Effector memory CD8-positive, alpha-beta T cell (primary cell): ENCODE measurements at places on chromosomes 7 and 10.

DNA sequence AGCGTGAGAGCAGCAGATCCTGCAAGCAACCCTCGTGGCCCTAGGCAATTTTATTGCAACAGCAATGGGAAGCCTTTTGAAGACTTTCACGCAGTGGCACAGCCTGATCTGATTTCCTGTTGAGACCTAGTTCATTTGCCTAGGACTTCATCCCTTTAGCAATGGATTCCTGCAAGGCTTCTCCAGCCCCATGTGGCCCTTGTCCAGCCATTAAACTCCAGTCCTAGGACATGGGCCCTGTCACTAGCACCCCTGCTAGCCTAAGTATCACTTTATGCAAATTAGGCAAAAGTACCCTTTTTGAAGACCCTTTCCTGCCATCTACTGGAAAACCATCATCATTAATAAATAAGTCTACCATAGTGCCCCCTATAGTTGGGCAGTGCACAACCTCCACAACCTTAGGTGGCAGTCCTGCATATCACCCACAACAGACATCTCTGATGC, 379.4 kb downstream of the GALNT17 start:
- DNase-seq, result no peak

GRCh38 chr10:75620356-75620755, 188.9 kb downstream of the LRMDA start:
- DNase-seq, result no peak

DNA sequence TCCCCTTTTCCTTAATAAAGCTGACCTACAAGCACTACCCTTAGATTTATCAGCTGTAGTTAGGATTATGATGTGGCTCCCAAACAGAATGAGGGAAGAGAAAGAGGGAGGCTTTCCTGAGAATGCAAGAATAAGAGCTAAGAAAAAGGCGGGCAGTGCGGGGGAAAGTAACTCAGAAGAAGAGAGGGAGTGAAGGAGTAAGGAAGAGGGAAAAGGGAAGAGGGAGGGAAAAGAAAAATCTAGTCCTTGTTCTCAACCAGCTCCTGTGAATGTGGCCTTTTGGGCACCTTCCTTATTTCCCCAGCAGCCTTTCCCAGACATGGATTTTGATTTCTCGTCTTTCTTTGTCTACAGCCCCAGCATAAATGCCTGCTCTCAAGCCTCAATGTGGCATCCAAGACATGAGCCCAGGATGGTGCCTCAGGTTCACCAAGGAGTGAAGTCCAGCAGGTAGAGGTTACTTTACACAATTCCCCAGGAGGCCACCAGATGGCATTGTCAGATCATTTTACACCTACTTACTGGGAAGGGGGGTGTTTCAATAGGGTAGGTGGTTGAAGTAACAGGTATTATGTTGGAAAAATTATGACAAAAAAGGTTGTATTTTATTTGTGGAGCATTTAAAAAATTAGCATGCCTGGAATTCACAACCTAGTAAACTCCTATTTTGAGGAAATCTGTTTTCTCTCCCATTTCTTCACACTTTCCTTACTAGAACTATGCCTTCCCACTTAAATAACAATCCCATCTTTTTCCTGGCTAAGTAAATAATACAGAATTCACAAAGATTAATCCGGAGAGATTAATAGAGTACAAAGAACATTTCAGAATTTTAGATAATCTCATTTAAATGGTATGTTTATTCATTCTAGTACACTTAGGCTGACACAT, 106.5 kb downstream of the HTR7 start:
- peak; percentile 15 for DNase-seq

GRCh38 chr10:126561921-126562680, 108.4 kb downstream of the C10orf90 start:
- DNase-seq, result no peak

DNA sequence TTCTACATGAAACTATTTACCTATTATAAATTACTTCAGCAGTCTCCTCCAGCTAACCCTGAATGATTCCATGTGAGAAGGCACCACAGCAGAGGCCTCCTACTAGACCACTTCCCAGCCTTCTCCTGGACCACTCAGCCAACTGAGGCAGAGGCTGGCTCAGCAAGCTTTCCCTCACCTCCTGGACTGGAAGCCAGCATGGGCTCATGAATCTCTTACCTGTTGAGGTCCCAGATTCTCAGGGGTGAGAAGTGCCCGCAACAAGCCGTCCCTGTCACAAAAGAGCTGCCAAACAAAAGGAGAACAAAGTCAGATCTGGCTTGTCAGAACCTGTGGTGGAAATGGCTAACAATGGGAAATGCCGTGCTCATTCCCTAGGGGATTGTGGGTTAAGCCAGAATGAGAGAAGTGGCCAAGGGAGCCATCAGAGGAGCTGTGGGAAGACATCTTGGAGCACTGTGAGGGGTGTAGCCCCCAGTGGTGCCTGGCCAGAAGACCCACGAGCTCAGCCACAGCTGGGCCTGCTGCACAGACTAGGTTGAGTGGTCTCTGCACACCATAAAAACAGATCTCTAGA, 36.5 kb downstream of the DPCD start:
- no peak for DNase-seq

GRCh38 chr7:118369987-118370386, 145.5 kb downstream of the ANKRD7 start:
- DNase-seq, result no peak

- DNase-seq, result no peak
These were observed 54.3 kb downstream of the ARHGAP21 start for GRCh38 chr10:24669285-24669852.

DNA sequence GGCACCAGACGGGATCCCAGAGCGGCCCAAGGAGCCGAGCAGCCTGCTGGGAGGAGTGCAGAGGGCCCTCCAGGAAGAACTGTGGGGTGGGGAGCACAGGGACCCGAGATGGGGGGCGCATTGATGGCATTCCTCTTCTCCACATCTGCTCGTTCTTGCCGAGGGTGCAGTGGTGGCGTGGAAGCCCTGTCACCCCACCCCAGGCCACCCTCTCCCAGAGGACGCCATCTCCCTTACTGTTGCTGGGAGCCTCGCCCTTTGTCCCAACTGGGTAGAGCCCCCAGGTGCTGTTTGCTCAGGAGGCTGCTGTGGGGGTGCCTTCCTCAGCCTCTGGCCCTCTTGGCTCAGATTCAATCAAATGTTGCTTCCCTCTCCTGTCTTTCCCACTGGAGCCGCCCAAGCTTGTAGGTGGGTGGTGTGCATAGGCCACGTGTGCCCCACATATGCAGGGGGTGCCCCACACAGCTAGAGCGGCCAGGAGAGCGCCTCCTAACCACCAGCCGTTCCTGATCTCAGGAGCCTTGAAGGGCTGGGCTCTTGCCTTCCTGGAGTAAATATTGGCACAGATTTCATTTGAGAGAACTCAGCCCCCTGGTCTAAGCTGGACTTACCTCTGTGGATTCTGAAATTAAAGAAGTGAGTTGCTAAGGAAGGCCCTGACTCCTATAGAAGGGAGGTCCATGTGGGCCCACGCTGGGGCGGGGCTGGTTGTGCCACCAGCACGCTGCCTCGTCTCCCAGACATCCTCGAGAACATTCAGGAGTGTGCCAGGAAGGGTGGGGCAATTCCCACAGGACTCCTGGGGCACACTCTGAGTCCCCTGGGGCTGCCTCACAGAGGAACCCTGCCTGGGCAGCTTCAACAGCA, 39.2 kb downstream of the ZNF467 start:
- no peak for DNase-seq

- no peak for DNase-seq
These were observed 30.1 kb upstream of the CDHR3 start for GRCh38 chr7:105932835-105933477.

- no peak for DNase-seq
These were observed 59.7 kb upstream of the ADRA2A start for GRCh38 chr10:111017098-111017497.

GRCh38 chr7:4201566-4201965, 480.5 kb upstream of the FOXK1 start:
- no peak for DNase-seq

GRCh38 chr7:14170872-14171271, 181.4 kb upstream of the ETV1 start:
- DNase-seq, result no peak

- DNase-seq, result no peak
These were observed 80.6 kb upstream of the OIT3 start for GRCh38 chr10:72812753-72813430.

DNA sequence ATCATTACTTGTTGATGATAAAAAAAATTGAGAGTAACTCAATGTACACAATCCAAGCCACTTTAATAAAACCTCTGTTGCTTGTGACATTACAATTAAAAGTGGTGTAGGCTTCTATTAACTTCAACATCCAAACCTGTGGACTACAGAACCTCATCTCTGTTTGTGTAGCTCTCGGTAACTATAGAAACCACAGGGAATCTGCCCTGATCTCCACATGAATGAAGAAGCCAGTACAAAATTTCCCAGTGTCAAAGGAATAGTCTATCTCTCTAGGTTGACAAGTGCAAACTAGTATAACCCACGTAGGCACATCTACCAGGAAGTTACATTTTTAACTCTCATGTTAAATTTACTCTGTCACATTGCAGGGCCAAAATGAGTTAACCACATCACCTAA, 204.3 kb downstream of the CHCHD3 start:
- DNase-seq, result no peak

- no peak for DNase-seq
These were observed 43.1 kb downstream of the ARID5B start for GRCh38 chr10:61944410-61945147.

GRCh38 chr10:109280837-109281236, 642.5 kb downstream of the XPNPEP1 start:
- DNase-seq, result no peak

GRCh38 chr7:158239290-158239981, 348.2 kb downstream of the PTPRN2 start:
- DNase-seq, result no peak

DNA sequence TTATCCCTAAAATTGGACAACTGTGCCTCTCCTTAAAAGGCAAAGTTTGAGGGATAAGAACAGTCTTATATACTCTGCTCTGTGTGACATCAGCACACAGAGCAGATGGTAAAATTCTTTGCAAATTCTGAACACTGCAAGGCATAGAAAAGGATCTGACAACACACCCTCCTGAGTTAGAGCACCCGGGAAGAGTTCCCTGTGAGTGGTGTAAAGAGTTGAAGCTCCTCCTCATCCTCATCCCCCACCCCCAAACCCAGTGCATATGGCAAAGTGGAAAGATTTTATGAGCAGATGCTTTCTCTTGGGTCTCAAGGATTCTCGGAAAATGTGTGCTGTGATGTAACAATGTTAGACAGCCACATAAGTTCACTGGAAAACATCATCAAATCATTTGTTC, 40.0 kb upstream of the DGKI start:
- no peak for DNase-seq

GRCh38 chr7:72494807-72495206, 82.7 kb upstream of the CALN1 start:
- DNase-seq, result no peak

DNA sequence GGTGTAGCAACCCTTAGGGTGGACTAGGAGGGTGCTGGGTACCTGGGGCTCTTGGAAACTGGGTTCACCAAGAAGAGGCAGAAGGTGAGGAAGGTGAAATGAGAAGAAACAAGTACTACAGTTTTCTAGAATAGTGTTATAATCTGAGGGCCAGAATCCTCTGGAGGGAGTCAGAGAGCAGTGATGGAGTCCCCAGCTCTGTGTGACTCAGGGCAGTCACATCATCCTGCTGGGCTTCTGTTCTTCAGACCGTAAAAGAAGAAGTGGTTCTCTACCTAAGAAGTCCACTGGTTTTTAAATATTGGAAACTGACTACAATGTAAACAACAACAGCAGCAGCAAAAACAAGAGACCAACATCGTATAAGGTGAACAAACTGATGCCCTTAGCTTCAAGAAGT, 197.3 kb downstream of the PRPF18 start:
- DNase-seq, result no peak

- DNase-seq, result no peak
These were observed 737.1 kb upstream of the ZWINT start for GRCh38 chr10:57098146-57098545.

DNA sequence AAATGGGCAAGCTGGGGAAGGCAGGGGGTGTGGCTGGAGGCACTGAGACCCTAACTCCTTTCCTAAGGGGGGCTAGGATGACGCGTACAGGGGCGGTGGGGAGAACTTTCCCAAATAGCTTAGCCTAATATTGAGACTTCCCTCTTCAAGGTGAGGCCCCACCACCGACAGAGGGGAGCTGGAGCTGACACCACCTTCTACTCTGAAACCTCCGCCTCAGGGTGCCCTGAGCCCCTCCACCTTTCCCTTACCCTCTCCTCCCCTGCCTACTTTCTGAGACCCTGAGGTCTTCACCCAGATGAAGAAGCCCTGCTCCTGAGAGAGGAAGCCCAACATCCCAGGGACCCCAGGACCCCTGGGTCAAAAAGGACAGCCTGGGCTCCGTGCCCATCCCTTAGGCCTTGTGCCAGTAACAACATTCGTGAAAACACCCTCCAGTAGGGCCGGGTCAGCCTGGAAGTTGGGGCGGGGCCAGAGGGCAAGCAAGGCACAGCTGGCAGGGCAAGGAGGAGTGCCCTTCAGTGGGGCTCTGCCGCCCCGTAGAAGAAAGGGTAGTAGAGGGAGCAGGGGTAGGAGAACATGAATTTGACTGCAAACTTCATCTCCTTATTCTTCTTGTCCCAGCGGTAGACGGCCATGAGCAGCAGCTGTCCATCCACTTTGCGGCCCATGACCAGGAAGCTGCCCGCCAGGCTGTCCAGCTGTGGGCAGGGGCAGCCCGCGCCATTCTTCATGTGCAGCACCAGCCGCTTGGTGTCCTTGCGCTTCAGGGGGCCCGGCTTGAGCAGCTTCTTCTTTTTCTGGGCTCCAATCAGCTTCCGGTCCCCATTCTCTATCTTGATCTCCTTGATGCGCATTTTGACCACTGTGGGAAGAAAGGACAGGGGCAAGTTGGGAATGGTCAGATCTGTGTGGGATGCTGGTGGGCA, 4.5 kb downstream of the SFRP5 start:
- no peak for DNase-seq

DNA sequence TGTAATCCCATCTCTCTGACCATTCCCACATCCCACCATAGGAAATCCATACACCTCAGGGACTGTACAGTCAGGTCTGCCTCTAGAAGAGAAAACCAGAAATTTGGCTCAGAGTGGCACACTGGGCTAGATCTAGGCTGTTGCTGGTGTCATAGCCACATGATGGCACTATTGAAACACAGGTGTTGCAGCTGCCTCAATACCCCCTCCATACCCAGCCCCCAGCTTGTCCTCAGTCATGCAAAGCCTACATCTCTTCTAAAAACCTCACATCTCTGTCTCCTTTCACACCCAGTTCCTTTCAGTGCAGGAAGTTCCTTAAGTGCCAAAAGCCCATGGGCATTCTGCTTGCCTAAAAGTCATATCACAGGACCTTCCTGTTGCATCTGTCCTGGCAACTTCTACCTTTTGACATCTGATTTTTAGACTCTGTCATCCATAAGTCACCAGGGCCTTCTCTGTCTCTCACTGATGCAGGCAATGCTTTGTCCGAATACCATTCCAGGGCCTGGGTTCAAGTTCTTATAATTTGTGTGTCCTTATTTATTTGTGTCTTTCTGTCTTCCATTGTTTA, 27.0 kb upstream of the HIBADH start:
- DNase-seq, result no peak
